ENCODE measurements at places on chromosomes 6 and 20.

DNA sequence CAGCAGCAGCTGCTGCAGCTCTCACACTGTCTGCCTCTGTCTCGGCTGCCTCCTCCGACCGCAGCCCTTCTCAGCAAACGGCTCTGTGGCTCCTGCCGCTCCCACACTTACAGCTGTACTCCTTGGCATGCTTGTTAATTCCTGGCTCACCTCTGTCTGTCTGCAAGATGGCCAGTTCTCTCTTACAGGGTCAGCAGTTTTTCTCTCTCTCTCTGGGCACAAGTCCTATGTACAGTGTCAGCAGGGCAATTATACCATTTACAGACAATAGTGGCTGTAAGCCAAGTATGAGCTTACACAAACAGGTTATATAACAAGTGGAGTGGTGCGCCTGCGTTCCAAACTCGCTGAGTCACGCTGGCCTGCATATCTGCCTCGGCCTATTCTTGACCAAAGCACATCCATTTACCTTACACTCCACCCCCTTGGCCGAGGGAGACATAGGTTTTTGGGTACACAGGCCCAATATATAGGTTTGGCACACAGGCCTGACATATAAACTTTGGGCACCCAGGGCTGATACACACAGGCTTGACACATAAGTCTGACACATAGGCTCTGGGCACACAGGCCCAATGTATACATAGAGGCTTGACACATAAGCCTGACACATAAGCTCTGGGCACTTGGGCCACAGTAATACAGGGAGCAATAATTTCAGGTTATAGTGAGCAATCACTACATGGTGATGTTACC is 4.4 kb downstream of the ZKSCAN3 start:
- DNase-seq: no peak

- DNase-seq: no peak
Observed at GRCh38 chr20:11098888-11099287, 425.1 kb upstream of the JAG1 start.

GRCh38 chr6:161417717-161418462 is 144.0 kb upstream of the AGPAT4 start:
- no peak for DNase-seq

DNA sequence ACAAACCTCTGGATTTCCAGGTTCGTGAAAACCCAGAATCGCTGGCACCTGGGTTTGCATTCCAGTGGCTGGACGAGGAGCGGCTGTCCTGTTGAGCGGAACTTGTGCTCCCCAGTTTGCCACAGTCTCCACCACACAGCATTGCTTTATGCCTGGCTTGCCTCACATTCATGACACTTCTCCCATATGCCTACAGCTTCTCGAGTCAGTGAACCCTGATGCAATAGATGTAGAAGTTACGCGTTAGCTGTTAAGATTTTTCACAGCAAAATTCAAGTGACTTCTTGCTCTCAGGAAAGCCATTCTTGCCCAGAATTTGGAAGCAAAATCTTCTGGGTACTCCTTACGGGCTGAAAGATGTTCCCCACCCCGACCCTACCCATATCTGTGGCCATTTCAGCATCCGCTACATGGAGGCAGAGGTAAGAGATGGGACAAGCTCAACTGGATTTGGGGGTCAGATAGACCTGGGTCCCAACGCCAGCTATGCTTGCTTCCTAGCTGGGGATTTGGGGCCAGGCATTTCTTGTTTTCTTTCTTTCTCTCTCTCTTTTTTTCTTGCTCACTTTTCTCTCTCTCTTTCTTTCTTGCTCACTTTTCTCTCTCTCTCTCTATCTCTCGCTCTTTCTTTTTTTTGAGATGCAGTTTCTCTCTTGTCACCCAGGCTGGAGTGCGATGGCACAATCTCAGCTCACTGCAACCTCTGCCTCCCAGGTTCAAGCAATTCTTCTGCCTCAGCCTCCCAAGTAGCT is 12.4 kb upstream of the GDAP1L1 start:
- no peak for DNase-seq
